ENCODE measurements at places on chromosomes 5 and 9.

DNA sequence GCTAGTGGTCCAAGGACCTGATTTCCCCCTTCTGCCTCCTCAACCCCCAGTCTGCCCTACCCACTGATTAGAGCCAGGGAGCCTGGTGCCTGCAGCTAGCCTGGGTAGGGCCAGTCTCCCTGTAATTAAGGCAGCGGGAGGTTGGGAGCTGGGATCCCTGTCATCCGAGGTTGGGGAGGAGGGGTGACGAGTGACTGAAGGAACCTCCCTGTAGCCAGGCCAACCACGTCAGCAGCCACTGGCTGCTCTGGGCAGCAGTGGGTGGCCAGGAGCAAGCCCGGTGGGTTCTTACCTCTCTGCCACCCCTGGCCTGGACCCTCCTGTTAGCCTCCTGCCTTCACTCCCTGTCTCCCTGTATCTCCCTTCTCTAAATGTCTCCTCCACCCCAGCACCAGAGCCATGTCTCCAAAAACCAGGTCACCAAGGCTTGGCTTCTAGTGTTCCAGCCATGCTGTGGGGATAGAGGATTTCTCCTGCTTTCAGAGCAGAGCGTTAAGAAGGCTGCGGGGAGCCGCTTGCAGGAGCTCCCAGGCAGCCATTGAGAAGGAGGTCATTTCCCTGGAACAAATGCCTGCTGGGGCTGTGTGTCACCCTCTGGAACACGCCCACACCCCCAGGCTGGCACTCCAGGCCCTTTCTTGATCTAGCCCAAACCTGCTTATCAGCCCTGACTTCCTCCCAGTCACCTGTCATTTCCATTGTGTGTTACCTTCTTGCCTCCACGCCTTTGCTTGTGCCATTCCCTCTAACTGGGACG, 65.0 kb upstream of the GGTA1 start:
- DNase-seq: no peak

GRCh38 chr9:92931606-92932005, 15.7 kb upstream of the FGD3 start:
- no peak for DNase-seq

DNA sequence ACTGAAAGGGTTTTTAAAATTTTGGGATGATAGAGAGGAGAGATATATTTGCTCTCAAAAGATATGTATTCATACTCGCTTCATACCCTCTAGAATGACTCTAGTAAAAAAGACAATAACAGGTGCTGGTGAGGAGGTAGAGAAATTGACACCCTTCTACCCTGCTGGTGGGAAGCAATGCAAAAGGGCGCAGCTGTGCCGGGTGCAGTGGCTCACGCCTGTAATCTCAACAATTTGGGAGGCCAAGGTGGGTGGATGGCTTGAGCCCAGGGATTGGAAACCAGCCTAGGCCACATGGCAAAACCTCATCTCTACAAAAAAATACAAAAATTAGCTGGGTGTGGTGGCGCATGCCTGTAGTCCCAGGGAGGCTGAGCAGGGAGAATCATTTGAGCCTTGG, 33.9 kb upstream of the NXNL2 start:
- no peak for DNase-seq

DNA sequence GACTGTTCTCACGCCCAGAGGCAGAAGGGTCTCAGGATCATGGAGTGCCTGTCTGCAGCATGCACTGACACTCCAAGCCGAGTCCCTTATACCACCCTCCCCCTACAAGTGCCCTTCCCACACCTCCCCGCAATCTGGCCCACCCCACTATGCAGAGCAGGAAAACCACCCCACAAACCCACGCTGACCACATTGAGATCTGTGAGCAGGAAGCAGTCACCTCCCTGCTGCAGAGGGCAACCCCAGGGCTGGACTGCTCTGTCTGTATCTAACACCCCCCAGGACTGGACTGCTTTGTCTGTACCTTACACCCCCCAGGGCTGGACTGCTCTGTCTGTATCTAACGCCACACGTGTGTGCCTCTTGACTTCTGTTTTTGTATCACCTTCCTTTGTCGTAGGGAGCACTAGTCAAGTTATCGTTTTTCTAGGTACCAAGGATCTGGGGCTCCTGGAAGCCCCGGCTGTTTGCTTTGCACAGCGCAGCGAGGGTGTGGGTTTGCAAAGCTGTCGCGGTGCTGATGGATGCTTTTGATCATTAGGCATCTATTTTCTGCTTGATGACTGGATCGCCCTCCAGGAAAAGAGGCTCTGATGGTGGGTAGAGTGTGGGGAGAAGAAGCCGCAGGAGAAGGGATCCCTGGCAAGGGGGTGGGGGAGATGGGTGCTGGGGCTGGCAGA, 21.5 kb downstream of the OLFM1 start:
- DNase-seq: no peak

DNA sequence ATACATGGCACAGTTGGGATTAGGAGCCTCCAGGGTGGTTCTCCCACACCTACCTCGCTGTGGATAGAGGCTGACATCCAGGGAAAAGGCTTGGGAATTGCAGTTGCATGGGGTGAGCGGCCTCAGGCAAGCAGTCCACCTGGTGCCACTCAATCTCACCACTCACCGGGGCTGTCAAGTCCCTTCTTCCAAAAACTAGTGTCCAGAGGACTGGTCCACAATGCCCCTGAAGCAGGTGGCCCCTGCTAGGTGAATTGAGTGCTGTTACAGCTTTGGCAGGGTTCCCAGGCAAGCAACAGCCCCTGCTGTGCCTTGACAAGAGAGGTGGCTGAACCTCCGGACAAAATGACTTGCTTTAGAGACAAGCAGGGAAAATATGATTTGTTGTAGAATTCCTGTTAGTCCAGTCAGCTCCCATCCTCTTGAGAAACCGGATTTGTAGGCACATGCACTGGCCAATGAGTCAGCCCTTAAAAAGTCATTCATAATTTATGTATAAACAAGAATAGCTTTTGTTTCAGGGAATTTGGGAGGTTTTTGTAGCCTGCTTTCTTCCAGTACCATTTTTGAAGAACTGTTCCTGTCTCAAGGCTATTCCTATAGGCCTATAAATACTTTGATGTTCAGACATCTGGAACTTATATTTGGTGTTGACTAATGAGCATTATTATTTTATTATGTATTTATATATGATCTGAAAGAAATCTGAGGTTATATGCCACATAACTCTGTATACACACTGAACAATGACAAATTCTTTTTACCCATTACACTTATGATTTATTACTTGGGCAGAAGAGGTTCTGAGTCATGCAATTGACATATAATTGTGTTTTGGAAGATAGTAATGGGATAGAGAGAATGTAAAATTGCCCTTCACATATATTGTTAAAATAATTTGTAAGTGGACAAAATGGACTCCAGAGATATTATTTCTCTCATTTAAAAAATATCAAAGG, 411.1 kb downstream of the ACTL7B start:
- no peak for DNase-seq

DNA sequence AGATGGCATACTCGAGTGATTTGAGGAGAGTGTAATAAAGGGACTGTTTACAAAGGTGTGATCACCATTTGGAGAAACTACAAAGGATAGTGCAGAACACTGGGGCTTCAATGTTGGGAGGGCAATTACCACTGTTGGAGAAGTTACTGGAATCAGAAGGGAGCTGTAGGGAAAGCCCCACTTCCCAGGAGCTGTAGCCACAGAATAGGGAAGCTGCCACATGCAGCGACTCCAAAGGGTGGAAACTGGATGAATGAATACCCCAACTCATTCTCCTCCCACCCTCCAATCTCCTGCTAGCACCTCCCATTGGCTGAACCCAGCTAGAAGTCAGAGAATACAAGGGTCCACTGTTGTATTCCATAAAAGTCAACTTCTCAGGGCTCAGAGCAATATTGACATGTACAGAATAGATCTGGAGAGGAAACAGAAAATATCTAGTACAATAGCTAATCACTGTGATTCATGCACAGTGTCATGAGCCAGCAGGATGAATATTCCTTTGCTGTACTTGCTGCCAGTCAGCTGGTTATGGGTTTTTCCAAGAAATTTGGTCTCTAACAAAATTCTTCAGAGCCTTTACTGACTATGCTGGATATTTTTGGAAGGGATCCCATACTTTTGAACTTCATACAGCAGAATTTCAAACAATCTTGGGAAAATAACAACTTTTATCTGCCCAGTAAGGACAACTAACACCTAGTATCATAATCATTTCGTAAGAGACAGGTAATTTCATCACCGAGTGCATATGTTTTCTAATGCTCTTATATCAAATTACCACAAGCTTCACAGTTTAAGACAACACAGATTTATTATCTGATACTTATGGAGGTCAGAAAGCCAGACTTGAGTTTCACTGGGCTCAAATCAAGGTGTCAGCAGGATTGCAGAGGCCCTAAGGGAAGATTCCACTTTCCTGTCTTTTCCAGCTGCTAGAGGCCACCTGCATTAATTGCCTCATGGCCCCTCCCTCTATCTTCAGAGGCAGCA, 39.6 kb downstream of the PDCD1LG2 start:
- no peak for DNase-seq

DNA sequence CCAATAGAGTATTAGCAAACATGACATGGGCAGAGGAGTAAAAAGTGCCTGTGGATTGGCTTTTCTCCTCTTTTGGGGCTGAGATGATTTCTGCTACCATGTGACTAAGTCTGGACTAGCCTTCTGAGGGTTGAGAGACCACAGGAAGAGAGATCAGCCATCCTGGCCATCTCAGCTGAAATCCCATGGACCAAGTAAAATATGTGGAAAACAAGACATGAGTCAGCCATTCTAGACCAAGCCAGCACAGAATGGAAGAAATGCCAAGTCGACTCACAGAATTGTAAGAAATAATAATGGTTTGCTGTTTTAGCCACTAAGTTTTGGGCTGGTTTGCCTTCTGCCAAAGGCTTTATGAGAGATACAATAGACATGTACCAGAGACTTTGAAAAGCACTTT, 377.8 kb downstream of the CHSY3 start:
- no peak for DNase-seq

DNA sequence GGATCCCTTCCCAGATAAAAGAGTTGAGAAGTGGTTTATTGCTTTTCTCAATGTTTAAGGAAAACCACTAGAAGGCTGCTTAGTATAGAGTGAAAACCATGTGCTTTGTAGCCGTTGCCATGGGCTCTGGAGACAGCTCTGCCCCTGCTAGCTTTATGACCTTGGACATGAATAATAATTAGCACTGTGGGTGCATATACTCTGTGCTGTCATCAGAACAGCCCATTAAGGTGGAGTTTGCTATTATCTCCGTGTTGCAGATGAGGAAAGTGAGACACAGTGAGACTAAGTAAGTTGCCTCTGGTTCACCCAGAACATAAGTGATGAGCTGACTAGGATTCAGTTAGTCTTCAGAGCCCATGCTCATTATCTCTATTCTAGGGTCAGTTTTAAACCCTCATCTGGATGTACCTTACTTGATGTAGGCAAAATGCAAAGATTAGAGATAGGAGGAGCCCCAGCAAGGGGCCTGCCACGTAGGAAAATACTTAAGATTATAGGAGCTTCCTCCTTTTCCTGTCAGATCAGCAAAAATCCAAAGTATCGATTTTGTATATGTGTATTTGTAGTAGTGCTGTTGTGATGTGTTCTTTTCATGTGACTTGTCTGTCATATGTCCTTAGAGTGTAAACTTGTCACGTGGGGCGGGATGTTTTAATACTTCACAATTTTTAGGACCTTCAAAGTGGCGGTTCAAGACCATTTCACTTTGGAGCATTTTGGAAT, 102.5 kb downstream of the TLE4 start:
- DNase-seq: no peak

GRCh38 chr5:176754376-176754973, 55.9 kb upstream of the UNC5A start:
- DNase-seq: no peak

GRCh38 chr5:67530609-67531255, 334.1 kb upstream of the CD180 start:
- DNase-seq: no peak

GRCh38 chr9:114261026-114261425, 61.9 kb upstream of the ORM1 start:
- DNase-seq: no peak

DNA sequence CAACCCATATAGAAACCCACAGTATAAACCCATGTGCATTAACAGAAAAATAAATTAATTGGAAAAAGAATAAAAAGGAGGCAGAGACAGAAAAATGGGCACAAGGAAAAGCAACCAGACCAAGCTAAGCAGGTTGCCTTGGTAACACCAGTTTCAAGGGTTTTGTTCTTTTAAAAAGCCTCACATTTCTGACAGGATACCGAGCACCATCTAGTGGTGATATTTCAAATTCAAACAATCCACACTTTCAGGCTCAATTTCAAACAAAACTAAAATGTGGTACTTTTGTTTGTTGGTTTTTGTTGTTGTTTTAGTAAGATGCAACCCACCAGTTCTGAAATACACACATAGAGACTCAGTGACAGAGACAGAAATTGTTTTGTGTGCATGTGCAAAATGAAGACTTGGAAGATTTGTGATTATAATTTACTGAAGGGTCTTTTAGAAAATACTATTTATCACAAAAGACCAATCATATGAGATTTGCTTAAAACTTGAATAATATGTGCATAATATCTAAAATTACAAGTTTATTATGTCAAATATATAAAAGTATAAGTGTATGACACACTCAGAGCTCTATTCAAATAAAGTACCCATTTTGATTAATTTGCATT, 318.2 kb downstream of the SLCO4C1 start:
- DNase-seq: no peak

- DNase-seq: no peak
Measured at GRCh38 chr5:115486728-115487127, 57.8 kb downstream of the FEM1C start.

DNA sequence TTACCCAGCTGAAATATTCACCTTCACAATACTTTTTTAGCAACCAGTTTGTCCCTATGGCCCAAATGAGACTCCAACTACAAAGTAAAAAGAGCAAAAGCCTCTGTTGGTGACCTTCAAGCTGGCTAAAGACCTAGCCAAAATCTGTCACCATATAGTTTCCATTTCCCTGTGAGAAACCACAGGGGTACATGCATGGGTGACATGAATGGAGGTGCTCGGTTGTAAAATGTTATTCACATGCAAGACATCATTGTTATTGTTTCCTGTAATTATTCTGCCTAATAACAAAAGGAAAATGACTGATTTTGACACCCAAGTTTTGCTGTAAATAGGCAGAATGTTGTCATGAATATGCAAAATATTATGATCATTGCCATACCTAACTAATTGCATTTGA, 285.3 kb downstream of the ZNF608 start:
- no peak for DNase-seq

DNA sequence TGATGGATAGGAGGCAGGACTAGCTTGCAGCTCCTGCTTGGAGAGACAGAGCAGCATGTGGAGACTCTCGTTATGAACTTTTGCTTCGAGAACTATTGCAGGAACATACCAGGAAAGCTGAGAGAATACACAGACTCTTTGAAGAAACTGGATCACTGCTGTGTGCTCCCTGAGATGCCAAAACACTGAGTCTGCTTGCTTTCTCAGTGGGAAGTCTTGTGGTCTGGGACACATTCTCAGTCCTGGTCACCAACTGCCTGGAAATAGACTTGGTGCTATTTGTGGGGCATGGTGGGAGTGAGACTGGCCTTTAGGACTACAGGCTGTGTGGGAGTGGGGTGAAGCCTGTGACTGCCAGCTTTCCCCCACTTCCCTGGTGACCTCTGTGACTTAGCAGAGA, 252.6 kb downstream of the MED10 start:
- no peak for DNase-seq

GRCh38 chr5:111935009-111935408, 178.0 kb upstream of the NREP start:
- no peak for DNase-seq

All from CD4-positive, alpha-beta T cell treated with Interleukin-6 at 100 ng/mL for 8 hours (primary cell).